ENCODE measurements at places on chromosomes 5 and 9.

DNA sequence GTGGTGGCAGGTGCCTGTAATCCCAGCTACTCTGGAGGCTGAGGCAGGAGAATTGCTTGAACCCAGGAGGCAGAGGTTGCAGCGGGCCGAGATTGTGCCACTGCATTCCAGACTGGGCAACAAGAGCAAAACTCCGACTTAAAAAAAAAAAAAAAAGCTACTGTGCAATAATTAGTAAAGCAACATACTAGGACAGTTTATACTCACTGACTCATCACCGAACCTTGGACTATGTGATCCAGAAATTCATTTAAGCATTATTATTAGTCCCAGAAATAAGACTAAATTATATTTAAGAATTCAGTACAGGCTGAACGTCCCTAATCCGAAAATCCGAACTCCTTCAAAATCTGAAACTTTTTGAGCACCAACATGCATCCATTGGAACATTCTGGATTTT is 37.8 kb downstream of the GOLPH3 start:
- H3K27ac ChIP-seq: no peak overlapping the region
- H3K4me3 ChIP-seq: no peak overlapping the region
- peaks cover 31% of the 10 kb centered on the region for H3K36me3 ChIP-seq
- no peak for DNase-seq
- H3K27me3 ChIP-seq: no peaks in the 10 kb centered on the region

DNA sequence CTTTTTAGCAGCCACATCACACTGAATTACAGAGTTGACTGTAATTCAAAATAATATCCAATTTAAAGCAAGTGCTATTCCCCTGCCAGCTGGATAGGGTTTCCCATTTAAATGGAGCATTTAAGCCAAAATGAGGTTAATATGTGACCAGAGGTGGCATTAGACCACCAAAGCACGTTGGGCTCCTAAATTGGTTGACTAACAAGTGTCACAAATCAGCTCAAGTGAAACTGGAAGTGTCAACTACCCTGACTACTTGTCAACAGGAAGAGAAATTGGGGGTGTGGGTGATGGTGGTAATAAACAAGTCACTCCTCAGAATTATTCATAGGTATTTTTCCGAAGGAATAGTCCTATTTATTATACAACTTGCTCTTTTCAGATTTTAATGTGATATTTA is 609.6 kb upstream of the TLE4 start:
- no peak overlapping the region for H3K4me3 ChIP-seq
- H3K4me1 ChIP-seq: no peaks in the 10 kb centered on the region

DNA sequence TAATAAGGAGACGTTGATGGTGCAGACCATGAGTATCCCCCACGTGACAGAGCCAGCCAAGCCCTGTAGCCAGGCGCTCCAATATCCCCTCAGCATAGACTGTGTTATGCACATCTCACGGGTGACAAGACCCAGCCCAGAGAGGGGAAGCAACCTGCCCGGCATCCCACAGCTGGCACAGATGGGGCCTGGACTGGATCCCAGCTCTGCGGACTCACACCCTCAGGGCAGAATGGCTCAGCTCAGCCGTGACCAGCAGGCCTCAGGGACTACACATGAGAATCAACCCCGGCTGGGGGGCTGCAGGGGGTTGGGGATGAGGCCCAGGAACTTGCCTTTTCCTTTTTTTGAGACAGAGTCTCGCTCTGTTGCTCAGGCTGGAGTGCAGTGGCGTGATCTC is 11.7 kb downstream of the FIBCD1 start:
- H3K27ac ChIP-seq: no peak overlapping the region
- no peak overlapping the region for H3K4me3 ChIP-seq
- peaks cover 21% of the 10 kb centered on the region for H3K4me1 ChIP-seq

- no peak overlapping the region for H3K27ac ChIP-seq
- H3K4me3 ChIP-seq: no peak overlapping the region
- no peaks in the 10 kb centered on the region for H3K27me3 ChIP-seq
- no peak for DNase-seq
- H3K4me1 ChIP-seq: peaks cover 6% of the 10 kb centered on the region
Measured at GRCh38 chr9:4746278-4747030, 5.5 kb upstream of the AK3 start.

DNA sequence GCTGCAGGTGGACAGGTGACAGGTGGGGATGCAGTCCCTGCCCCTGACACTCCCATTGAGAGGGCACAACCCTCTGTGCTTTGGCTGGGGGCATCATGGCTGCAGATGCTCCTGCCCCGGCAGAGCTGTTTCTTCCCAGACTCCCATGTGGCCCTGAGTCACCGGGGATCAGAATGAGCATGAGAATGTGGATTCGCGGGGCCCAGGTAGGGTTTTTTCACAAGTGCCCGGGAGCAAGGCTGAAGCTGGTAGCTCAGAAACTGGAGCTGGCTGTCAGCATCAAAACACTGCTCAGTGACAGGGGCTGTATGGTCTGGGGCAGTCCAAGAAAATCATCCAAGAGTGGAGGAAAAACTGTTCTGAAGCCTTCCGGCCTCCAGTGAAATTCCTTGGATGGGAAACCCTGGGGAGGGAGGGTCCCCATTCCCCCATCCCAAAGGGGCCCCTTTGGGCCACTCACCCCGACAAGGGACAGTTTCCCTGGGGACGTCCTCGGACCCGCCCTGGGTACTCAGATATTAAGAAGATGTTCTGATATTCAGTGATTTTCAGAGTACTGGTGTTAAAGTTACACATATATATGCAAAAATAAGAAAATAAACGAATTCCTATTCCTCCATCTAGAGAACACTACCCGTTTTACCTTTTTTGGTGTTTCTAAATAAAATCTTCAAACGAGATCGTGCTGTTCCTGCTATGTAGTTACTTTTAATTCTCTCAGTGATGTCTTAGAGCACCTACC is 120.1 kb upstream of the LPCAT1 start:
- no peak overlapping the region for H3K4me3 ChIP-seq
- no peaks in the 10 kb centered on the region for H3K36me3 ChIP-seq
- H3K27ac ChIP-seq: no peak overlapping the region
- peaks cover 4% of the 10 kb centered on the region for H3K27me3 ChIP-seq
- no peak for DNase-seq
- peaks cover 5% of the 10 kb centered on the region for H3K4me1 ChIP-seq

DNA sequence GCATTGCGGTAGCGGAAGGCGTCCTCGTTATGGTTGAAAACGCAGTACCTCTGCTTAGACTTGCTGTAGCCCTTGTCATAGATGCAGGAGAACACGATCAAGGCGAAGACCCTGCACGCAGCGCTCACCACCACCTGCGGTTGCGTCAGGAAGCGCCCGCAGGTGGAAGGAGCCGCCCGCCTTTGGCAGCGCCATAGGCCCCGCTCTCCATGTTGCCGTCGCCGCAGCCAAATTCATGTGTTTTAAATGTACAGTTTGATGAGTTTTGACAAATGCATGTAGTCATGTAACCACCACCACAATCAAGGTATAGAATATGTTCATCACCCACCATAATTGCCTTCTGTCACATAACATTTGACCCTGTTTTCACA is 84.9 kb upstream of the CEP78 start:
- DNase-seq: no peak
- no peaks in the 10 kb centered on the region for H3K27me3 ChIP-seq
- peak overlapping the region; percentile 45 for H3K4me3 ChIP-seq
- no peaks in the 10 kb centered on the region for H3K36me3 ChIP-seq
- H3K27ac ChIP-seq: no peak overlapping the region

- H3K27me3 ChIP-seq: no peaks in the 10 kb centered on the region
- no peak for DNase-seq
- H3K4me3 ChIP-seq: no peak overlapping the region
- no peaks in the 10 kb centered on the region for H3K36me3 ChIP-seq
- H3K27ac ChIP-seq: no peak overlapping the region
- H3K4me1 ChIP-seq: no peaks in the 10 kb centered on the region
Measured at GRCh38 chr5:33422191-33422590, 18.6 kb upstream of the TARS1 start.

DNA sequence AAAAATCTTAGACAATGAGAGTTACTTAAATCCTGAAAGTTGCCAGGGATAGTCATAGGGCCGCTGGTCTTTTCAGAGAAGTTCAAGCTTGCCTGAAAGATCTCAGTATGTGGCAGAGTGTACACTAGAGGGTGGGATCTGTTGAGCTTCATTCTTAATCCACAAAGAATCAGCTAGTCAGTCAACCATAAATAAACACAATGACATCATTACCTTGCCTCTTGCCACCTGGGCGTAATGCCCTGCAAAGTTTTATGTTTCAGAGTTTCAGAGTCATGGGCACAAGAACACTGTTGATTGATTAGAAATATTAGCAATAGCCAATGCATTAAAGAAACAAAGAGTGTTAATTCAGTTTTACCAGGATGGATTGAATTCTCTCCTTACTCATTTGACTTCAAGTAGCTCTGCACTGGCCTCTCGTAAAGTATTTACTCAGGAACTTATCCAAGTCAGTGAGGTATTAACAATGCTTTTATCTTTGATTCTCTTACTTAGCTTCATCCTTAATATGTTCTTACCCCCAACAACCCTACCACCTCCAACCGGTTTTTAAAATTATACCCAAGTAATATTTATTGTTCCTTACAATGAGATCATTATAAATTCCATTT is 14.3 kb upstream of the ANXA1 start:
- H3K27ac ChIP-seq: peak overlapping the region; percentile 4
- H3K4me1 ChIP-seq: no peaks in the 10 kb centered on the region
- H3K36me3 ChIP-seq: no peaks in the 10 kb centered on the region
- no peak for DNase-seq
- H3K27me3 ChIP-seq: no peaks in the 10 kb centered on the region

GRCh38 chr5:75457691-75458090 is 53.7 kb downstream of the CERT1 start:
- no peak overlapping the region for H3K27ac ChIP-seq
- H3K27me3 ChIP-seq: no peaks in the 10 kb centered on the region
- no peak for DNase-seq
- H3K36me3 ChIP-seq: peaks cover 40% of the 10 kb centered on the region
- H3K4me3 ChIP-seq: no peak overlapping the region

- no peak overlapping the region for H3K27ac ChIP-seq
- DNase-seq: no peak
- no peak overlapping the region for H3K4me3 ChIP-seq
- peaks cover 24% of the 10 kb centered on the region for H3K27me3 ChIP-seq
- H3K36me3 ChIP-seq: no peaks in the 10 kb centered on the region
Measured at GRCh38 chr9:113632776-113633590, 169.5 kb downstream of the RGS3 start.

- DNase-seq: peak; percentile 33
- H3K4me3 ChIP-seq: peak within 1 kb of the TSS; percentile 98
- H3K27me3 ChIP-seq: no peaks in the 10 kb centered on the region
- H3K4me1 ChIP-seq: peaks cover 40% of the 10 kb centered on the region
Measured at GRCh38 chr5:95822542-95823181, at the start of gene GLRX. Gene GLRX, minus strand, starts transcription at chr5:95822726. Its CDS starts 64 bp downstream, at chr5:95822662.

DNA sequence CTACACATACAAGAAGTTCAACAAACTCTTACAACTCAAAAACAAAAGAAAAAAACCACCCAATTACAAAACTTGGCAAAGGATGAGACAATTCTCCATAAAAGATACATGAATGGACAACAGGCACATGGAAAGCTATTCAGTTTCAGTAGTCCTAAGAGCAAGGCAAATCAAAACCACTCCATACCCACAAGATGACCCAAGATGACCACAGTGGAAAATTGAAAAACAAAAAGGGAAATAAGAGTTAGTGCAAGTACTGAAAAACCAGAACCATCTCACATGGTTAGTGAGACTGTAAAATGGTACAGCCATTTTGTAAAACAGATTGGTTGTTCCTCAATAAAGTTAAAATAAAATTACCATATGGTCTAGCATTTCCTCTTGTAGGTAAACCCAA is 287.1 kb upstream of the CDH9 start:
- H3K27me3 ChIP-seq: no peaks in the 10 kb centered on the region
- DNase-seq: no peak
- H3K36me3 ChIP-seq: no peaks in the 10 kb centered on the region
- H3K4me3 ChIP-seq: no peak overlapping the region

- DNase-seq: no peak
- H3K4me3 ChIP-seq: no peak overlapping the region
- peak overlapping the region; percentile 26 for H3K27ac ChIP-seq
- H3K4me1 ChIP-seq: peaks cover 32% of the 10 kb centered on the region
- no peaks in the 10 kb centered on the region for H3K27me3 ChIP-seq
Measured at GRCh38 chr9:90176901-90177300, 465.7 kb downstream of the DIRAS2 start.

GRCh38 chr5:137867664-137868063 is at the start of gene MYOT:
Gene MYOT, plus strand, starts transcription at chr5:137867860. Its CDS starts 2,792 bp downstream, at chr5:137870652.
- H3K27me3 ChIP-seq: no peaks in the 10 kb centered on the region
- DNase-seq: no peak
- no peak within 1 kb of the TSS for H3K27ac ChIP-seq
- no peak within 1 kb of the TSS for H3K4me3 ChIP-seq
- H3K4me1 ChIP-seq: peaks cover 3% of the 10 kb centered on the region
- H3K36me3 ChIP-seq: no peaks in the 10 kb centered on the region

- H3K27me3 ChIP-seq: peaks cover 7% of the 10 kb centered on the region
- no peak overlapping the region for H3K4me3 ChIP-seq
- DNase-seq: no peak
- H3K4me1 ChIP-seq: no peaks in the 10 kb centered on the region
- H3K36me3 ChIP-seq: no peaks in the 10 kb centered on the region
Measured at GRCh38 chr5:96347502-96348292, 85.4 kb downstream of the PCSK1 start.

- H3K36me3 ChIP-seq: peaks cover 8% of the 10 kb centered on the region
- no peaks in the 10 kb centered on the region for H3K27me3 ChIP-seq
- no peak for DNase-seq
- peaks cover 4% of the 10 kb centered on the region for H3K4me1 ChIP-seq
Measured at GRCh38 chr5:60437308-60437707, 262.7 kb downstream of the DEPDC1B start.

GRCh38 chr5:2105141-2105540 is 222.4 kb upstream of the IRX4 start:
- DNase-seq: no peak
- no peak overlapping the region for H3K4me3 ChIP-seq
- H3K27me3 ChIP-seq: peaks cover 3% of the 10 kb centered on the region
- H3K4me1 ChIP-seq: no peaks in the 10 kb centered on the region
- H3K27ac ChIP-seq: no peak overlapping the region

GRCh38 chr5:17383526-17383925 is 114.5 kb upstream of the TAF11L2 start:
- H3K27me3 ChIP-seq: no peaks in the 10 kb centered on the region
- H3K4me1 ChIP-seq: peaks cover 8% of the 10 kb centered on the region
- no peak overlapping the region for H3K27ac ChIP-seq
- no peak overlapping the region for H3K4me3 ChIP-seq

DNA sequence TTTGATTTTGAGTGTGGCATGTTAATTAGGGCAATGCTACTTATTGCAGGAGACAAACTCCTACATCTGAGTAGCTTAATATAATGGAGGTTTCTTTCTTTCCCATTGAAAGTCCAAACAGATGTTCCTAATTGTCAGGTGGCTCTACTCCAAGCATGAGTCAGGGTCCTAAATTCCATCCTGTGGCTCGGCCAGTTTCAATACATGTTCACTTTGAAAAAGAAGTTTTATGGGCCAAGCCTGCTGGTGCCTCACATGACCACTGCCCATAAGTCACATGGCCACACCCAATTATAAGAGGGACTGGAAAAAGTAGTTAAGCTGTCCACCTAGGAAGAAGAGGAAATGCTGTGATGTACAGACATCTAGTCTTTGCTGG is 170.4 kb downstream of the ARRDC3 start:
- peaks cover 6% of the 10 kb centered on the region for H3K27me3 ChIP-seq
- H3K36me3 ChIP-seq: no peaks in the 10 kb centered on the region
- no peaks in the 10 kb centered on the region for H3K4me1 ChIP-seq
- no peak for DNase-seq

GRCh38 chr9:71741926-71742648 is 26.2 kb downstream of the CEMIP2 start:
- peak overlapping the region; percentile 31 for H3K27ac ChIP-seq
- no peak for DNase-seq
- no peaks in the 10 kb centered on the region for H3K4me1 ChIP-seq
- H3K4me3 ChIP-seq: no peak overlapping the region
- peaks cover 27% of the 10 kb centered on the region for H3K36me3 ChIP-seq

GRCh38 chr9:93127395-93127911 is 6.6 kb downstream of the NINJ1 start:
- DNase-seq: no peak
- no peak overlapping the region for H3K4me3 ChIP-seq
- H3K27ac ChIP-seq: no peak overlapping the region
- H3K4me1 ChIP-seq: peaks cover 7% of the 10 kb centered on the region
